MM.1S (cell line): ENCODE measurements at places on chromosomes 3 and 15.

DNA sequence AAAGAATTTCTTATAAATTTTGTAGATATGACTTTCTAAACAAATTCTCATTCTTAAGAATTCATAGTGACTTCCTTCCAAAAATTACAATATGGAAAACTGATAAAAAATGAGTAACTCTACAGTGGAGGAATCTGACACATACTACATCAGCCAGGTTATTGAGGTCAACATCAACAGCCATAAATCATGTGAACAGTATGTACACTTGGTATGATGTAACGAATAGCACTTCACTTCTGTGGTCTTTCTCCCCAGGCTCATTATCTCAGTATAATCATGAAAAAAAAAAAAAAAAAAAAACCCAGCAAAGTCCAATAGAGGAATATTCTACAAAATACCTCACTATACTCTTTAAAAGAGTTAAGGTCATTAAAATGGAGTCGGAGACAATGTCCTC is 111.2 kb upstream of the SUCLG2 start:
- H3K4me1 ChIP-seq, result no peaks in the 10 kb centered on the region
- H3K36me3 ChIP-seq, result no peaks in the 10 kb centered on the region
- H3K27me3 ChIP-seq, result no peaks in the 10 kb centered on the region
- no peak for DNase-seq
- no peak overlapping the region for H3K4me3 ChIP-seq

DNA sequence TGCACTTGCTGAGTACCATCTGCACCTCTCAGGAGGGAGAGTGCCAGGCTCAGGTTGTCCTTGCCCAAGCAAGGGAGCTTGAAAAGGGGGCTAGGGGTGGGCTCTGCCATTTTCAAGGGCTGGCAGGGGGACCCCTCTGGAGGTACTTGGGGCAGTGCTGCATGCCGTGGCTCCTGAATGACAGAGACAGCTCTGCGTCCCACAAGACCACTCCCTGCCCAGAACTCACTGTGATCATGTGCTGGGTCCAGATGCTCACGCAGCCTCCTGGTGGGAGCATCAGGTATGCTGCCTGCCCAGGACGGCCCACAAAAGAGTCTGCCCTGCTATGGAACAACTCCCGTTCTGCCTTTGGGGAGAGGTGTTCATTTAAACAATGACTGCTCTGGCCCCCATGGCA is 165.2 kb downstream of the GOLGA6L4 start:
- no peaks in the 10 kb centered on the region for H3K4me1 ChIP-seq
- no peak for DNase-seq
- H3K27me3 ChIP-seq, result no peaks in the 10 kb centered on the region

- no peak overlapping the region for H3K4me3 ChIP-seq
- H3K36me3 ChIP-seq, result no peaks in the 10 kb centered on the region
- H3K4me1 ChIP-seq, result no peaks in the 10 kb centered on the region
- no peak overlapping the region for H3K27ac ChIP-seq
Observed at GRCh38 chr3:31567036-31567435, 34.3 kb downstream of the STT3B start.

GRCh38 chr3:49841126-49841696 is 15.2 kb downstream of the TRAIP start:
- H3K4me3 ChIP-seq, result no peak overlapping the region
- no peaks in the 10 kb centered on the region for H3K27me3 ChIP-seq
- H3K36me3 ChIP-seq, result no peaks in the 10 kb centered on the region

DNA sequence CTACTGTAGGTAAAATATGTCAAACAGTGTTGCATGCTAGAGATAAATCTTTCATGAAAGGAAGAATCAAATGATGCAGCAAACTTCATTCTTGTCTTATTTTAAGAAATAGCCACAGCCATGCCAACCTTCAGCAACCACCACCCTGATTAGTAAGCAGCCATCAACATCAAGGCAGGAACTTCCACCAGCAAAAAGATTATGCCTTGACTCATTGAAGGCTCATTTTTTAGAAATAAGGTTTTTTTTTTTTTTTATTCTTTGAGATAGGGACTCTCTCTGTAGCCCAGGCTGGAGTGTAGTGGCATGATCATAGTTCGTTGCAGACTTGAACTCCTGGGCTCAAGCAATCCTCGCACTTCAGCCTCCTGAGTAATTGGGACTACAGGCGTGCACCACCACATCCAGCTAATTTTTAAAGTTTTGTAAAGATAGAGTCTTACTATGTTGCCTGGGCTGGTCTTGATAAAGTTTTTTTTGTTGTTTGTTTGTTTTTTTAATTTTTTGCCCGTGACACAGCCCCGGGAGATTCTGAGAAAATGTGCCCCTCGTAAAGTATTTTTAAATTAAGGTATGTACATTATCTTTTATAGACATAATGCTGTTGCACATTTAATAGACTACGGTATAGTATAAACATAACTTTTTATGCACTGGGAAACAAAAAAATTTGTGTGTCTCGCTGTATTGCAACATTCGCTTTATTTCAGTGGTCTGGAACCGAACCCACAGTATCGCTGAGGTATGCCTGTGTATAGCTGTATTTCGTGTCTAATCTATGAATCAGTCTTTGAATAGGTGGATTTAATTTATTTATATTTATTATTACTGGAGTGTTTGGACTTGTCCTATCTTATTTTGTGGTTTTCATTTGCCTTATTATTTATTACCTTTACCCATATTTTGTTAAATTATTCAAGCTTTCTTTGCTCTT is 23.3 kb downstream of the SNRK start:
- peaks cover under 1% of the 10 kb centered on the region; the same call in 1 of the 2 replicates for H3K36me3 ChIP-seq
- no peak overlapping the region for H3K4me3 ChIP-seq
- H3K4me1 ChIP-seq, result no peaks in the 10 kb centered on the region
- DNase-seq, result no peak
- no peak overlapping the region for H3K27ac ChIP-seq

- H3K27ac ChIP-seq, result no peak overlapping the region
- H3K36me3 ChIP-seq, result no peaks in the 10 kb centered on the region
- H3K4me1 ChIP-seq, result no peaks in the 10 kb centered on the region
- H3K27me3 ChIP-seq, result no peaks in the 10 kb centered on the region
- H3K4me3 ChIP-seq, result no peak overlapping the region
Observed at GRCh38 chr3:106206146-106206545, 337.3 kb upstream of the CBLB start.

- no peak overlapping the region for H3K27ac ChIP-seq
- no peaks in the 10 kb centered on the region for H3K27me3 ChIP-seq
- no peaks in the 10 kb centered on the region for H3K4me1 ChIP-seq
Observed at GRCh38 chr3:34219556-34219955, 421.1 kb downstream of the PDCD6IP start.

DNA sequence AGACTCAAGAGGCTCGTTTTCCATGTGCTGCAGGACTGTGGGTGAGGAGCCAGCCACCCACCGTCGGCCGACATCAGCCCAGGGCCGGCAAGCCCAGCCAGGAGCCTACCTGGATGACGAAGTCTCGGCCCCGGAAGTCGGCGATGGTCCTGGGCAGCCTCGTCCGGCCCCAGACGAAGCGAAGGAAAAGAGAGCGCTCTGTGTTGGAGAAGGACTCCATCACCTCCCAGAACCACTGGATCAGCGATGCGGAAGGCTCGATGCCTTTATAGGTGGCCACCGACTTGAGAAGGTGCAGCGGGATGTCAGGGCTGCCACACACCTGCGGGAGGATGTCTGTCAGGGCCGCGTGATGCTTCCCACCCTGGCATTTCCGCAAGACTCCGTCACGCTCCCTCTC is 13.8 kb upstream of the OCA2 start:
- no peaks in the 10 kb centered on the region; the same call in 1 of the 2 replicates for H3K36me3 ChIP-seq
- no peak overlapping the region for H3K27ac ChIP-seq
- no peaks in the 10 kb centered on the region for H3K4me1 ChIP-seq
- no peak for DNase-seq

DNA sequence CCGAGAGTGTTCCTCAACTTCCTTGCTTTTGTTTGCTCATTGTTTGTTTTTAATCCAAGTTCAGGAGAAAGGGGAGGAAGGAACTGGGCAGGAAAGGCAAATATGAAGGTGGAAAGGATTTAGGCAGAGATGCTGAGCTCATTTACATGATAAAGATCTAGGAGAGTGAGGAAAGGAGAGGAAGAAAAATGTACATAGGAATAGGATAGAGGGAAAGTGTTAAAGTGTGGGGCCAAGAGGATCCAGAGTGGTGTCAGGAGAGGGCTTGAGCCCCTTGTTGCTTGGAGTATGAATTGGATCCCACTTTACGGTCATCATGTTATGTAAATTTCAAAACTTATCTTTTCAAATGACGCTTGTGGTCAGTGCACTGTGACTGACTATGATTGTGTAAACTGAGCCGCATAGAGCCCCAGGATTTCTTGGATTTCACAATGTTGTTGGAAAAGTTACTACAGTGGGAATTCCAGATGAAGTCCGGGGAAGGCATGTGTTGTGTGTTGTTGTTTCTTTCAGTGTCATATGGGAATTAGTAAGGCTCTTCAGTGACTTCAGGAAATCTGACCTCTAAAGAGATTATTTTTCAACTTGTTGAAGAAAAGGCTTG is 15.0 kb upstream of the PLD1 start:
- H3K4me1 ChIP-seq, result no peaks in the 10 kb centered on the region
- no peak for DNase-seq
- H3K27me3 ChIP-seq, result no peaks in the 10 kb centered on the region

- no peak overlapping the region for H3K27ac ChIP-seq
- peak; percentile 29 for DNase-seq
- H3K36me3 ChIP-seq, result no peaks in the 10 kb centered on the region
- H3K4me3 ChIP-seq, result peak overlapping the region; percentile 68
- no peaks in the 10 kb centered on the region for H3K4me1 ChIP-seq
Observed at GRCh38 chr15:40252438-40253166, 13.7 kb downstream of the PAK6 start.

GRCh38 chr3:52272831-52273230 is 5.6 kb downstream of the WDR82 start:
- DNase-seq, result peak; percentile 5
- H3K36me3 ChIP-seq, result peaks cover 12% of the 10 kb centered on the region
- peak overlapping the region; percentile 6; the same call in 1 of the 2 replicates for H3K27ac ChIP-seq
- no peak overlapping the region for H3K4me3 ChIP-seq

GRCh38 chr15:71338265-71338664 is 223.0 kb downstream of the THSD4 start:
- 0 out of 2 replicates have a peak, but pooled peaks cover 4% of the 10 kb centered on the region for H3K4me1 ChIP-seq
- no peak overlapping the region for H3K4me3 ChIP-seq
- no peaks in the 10 kb centered on the region for H3K36me3 ChIP-seq
- no peak for DNase-seq

GRCh38 chr3:11477407-11477911 is 166.3 kb downstream of the VGLL4 start:
- H3K4me1 ChIP-seq, result no peaks in the 10 kb centered on the region
- no peak overlapping the region for H3K27ac ChIP-seq
- H3K4me3 ChIP-seq, result no peak overlapping the region

DNA sequence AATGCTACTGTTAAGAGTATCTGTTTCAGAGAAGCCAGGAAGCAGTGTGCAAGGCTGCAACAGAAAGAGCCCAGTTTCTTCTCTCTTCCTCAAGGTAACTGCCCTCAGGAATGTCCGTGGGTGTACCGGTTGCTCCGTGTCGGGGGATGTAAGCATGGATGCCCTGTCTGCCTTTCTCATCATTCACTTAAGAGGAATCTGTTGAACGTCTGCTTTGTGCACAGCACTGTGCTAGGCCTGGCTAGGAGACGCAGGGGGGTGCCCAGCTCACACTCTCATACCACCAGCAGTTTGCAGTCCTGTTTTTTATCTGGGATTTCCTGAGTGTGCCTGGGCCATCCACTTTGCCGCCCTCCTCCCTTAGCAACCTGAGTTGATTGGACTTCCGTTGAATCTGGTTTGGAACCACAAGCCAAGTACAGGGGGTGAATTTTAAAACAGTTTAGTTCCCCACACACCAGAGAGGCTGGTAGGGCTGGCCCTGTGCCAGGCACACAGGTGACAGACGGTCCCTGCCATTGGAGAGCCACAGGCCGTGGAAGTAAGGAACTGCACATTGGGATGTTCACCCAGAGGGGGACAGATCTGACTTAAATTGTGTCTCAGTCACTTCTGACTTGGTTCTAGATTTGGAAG is 11.2 kb downstream of the BOC start:
- H3K4me1 ChIP-seq, result 0 out of 2 replicates have a peak, but pooled peaks cover 7% of the 10 kb centered on the region
- H3K27me3 ChIP-seq, result no peaks in the 10 kb centered on the region
- no peak overlapping the region for H3K27ac ChIP-seq

GRCh38 chr3:183142199-183142598 is 20.3 kb downstream of the LAMP3 start:
- DNase-seq, result no peak
- H3K4me1 ChIP-seq, result no peaks in the 10 kb centered on the region
- H3K4me3 ChIP-seq, result no peak overlapping the region
- no peaks in the 10 kb centered on the region for H3K27me3 ChIP-seq

- H3K4me1 ChIP-seq, result peaks cover 46% of the 10 kb centered on the region
- H3K27me3 ChIP-seq, result no peaks in the 10 kb centered on the region
- DNase-seq, result no peak
- no peak overlapping the region for H3K4me3 ChIP-seq
- H3K36me3 ChIP-seq, result no peaks in the 10 kb centered on the region
Observed at GRCh38 chr3:46399557-46399956, 7.3 kb downstream of the CCR5AS start.

DNA sequence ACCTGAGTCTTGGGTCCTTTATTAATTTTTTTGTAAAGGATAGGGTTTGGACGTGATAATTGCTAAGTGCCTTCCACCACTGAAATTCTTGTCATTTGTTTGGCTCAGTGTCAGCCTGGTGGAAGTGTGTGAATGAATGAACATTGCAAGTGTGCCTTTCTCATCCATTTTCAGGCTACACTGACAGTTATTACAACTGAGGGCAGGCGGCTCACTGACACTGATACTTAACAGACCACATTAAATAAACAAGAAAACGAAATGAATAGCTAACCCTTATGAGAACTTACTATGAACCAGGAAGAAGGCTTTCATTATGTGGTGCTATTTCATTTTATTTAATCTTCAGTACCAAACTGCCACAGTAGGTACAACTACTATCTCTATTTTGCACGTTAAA is 188.8 kb upstream of the CRBN start:
- DNase-seq, result no peak
- H3K27ac ChIP-seq, result no peak overlapping the region
- H3K36me3 ChIP-seq, result no peaks in the 10 kb centered on the region

- peak; percentile 32 for DNase-seq
- H3K27ac ChIP-seq, result no peak overlapping the region
- H3K4me3 ChIP-seq, result peak overlapping the region; percentile 82
- H3K4me1 ChIP-seq, result peaks cover 24% of the 10 kb centered on the region
- H3K36me3 ChIP-seq, result peaks cover 9% of the 10 kb centered on the region
Observed at GRCh38 chr3:179324270-179324754, 1.5 kb downstream of the ZNF639 start.

DNA sequence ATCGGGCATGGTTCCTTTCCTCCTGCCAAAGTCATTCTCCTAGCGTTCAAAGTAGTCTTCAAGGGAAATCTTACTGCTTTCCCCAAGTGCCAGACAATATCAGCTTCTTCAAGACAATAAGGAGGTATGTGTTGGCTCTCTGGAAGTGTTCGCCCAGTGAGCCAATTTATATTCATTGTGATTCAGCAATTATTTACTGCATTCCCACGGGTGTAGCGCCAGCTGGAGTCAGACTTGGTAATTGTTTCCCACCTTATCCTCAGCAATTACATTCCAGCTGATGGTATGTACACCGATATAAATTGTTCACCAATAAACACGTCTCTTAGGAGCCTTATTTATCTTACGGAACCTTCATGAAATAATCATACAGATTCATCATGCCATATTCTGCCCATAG is 103.6 kb upstream of the CTNNB1 start:
- H3K4me1 ChIP-seq, result no peaks in the 10 kb centered on the region
- no peak for DNase-seq
- H3K4me3 ChIP-seq, result no peak overlapping the region
- H3K27ac ChIP-seq, result no peak overlapping the region
- no peaks in the 10 kb centered on the region for H3K27me3 ChIP-seq
- no peaks in the 10 kb centered on the region for H3K36me3 ChIP-seq
